ENCODE measurements at places on chromosomes 16 and 17.

- DNase-seq = no peak
Observed at GRCh38 chr17:38703742-38704605, 1.1 kb upstream of the MLLT6 start.

DNA sequence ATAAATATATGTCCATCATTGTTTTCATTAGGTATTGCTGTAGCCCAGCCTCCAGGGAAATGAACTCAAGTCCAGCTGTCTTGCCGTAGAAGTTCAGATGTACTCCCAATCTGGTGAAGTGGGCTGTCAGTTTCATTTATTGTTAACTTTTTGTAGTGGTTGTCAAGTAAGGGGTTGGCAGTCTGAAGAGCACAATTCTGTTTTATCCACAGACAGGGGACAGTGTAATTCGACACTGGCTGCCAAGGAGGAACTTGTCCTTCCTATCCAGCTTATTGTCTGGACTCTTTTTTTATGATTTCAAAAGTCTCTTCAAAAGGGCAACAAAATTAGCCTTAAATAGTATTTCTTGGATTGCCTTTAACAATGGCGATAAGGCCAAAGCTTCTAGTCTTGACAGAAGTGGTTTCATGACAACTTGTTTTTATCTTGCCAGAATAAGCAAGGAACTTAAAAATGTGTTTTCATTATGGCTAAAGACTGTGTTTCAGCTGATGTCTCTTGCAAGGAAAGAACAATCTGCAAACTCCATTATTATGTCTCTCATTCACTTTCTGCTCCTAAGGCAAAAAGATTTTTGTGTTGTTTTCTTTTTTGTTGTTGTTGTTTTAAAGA, 73.9 kb upstream of the TANC2 start:
- DNase-seq = no peak

- DNase-seq = no peak
Observed at GRCh38 chr17:64535357-64535756, 28.6 kb downstream of the CEP95 start.

GRCh38 chr17:50902372-50903353, 36.5 kb upstream of the TOB1 start:
- DNase-seq = no peak

DNA sequence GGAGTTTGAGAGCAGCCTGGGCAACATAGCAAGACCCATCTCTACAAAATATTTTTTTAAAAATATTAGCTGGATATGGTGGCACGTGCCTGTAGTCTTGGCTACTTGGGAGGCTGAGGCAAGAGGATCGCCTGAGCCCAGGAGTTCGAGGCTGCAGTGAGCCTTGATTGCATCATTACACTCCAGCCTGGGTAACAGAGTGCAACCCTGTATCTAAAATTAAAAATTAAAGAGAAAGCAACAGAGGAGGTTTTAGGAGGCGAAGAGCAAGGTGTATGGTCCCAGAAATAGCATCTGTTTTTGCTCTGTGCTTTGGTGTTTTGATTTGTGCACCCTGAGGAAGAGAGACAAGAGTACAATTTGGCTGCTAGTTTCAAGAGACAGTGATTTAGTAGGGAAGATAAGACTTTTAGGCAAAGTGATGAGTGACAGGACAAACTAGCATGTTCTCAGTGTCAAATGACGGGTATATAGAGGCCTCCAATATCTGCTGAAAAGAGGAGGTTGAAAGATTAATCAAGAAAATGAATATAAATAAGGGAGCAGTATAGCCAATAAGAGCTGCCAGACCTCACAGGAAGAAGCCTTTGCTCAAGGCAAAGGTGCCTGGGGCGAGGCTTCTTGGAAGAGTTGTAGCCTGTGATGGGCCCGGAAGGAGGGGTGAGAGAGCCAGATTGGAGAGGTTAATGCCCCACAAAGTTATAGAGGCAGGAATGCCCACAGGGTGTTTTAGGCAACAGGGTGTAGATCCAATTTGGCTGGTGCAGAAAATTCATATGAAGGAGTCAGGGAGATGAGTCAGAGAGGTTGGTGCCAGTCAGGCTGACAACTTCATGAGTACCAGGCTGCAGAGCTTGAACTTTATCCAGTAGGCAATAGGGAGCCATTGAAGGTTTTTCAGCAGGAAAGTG, 11.4 kb downstream of the HLF start:
- DNase-seq = no peak

GRCh38 chr16:23527961-23528643, 17.8 kb upstream of the GGA2 start:
- DNase-seq = no peak

GRCh38 chr16:54240271-54241129, 46.1 kb downstream of the IRX3 start:
- no peak for DNase-seq

DNA sequence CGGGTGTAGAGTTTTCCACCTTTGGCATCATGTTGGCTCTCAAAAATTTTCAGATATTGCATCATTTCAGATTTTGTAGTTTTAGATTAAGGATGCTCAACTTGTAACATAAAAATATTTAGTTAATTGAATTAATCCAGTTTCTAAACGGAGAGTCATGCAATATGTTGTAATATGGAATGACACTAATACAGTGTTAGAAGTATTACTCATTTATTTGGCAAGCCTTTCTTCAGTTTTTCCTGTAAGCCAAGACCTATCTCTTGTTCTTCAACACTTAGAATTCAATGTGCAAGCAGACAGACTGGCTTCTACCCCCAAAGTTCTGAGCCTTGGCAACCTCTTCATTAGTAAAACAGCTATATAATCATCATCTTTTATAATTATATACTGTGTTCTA, 985.0 kb upstream of the GOT2 start:
- DNase-seq = no peak

GRCh38 chr16:22206842-22207714, 1.0 kb downstream of the EEF2K start:
- peak; percentile 95 for DNase-seq

DNA sequence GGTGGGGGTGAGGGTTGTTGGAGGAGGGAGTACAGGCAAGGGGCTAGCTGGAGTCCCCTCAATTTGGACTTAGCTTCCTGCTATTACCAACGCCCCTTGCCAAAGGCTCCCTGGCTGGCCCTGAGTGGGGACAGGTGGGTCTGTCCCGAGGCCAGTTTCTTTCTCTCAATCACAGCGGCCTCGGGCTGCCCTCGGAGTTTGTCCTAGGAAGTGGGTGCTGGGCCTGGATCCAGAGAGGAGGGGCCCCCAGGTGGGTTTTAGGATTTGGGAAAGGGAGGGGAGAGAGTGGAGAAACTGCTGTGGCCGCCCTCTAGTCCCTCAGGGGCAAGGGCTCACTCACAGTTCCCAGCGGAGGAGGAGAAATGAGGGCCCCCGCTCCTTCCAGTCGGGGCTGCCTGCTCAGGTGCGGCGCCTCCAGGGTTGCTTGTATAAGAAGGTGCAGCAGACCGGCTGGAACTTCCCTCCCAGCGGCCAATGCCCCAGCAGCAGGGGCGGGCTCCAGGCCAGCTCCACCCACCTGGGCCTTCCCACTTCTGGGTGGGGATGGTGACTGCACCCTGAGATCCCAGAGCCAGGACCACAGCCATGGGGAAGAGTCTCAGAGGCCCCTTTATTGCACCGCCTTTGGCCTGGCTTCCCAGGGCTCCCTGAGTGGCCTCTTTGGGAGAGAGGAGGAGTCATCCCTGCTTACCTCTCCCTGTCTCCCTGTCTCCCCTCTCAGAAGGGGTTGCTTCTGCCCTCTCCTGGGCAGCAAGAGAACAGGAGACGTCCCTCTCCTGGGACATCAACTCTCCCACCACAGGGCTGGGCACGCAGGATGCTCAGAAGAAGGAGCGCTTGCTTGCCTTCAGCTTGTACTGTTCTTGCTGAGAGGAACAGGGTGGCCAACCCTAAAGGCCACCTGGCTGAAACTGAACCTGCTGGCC, 112.0 kb upstream of the SMURF2 start:
- peak; percentile 84 for DNase-seq

GRCh38 chr17:59777033-59777432, 69.6 kb downstream of the VMP1 start:
- DNase-seq = no peak

- DNase-seq = peak; percentile 81
Observed at GRCh38 chr17:4199818-4200402, 56.9 kb downstream of the CYB5D2 start.

- no peak for DNase-seq
Observed at GRCh38 chr17:66313995-66314659, 11.7 kb downstream of the PRKCA start.

GRCh38 chr17:13757871-13758270, 156.1 kb upstream of the HS3ST3A1 start:
- no peak for DNase-seq

DNA sequence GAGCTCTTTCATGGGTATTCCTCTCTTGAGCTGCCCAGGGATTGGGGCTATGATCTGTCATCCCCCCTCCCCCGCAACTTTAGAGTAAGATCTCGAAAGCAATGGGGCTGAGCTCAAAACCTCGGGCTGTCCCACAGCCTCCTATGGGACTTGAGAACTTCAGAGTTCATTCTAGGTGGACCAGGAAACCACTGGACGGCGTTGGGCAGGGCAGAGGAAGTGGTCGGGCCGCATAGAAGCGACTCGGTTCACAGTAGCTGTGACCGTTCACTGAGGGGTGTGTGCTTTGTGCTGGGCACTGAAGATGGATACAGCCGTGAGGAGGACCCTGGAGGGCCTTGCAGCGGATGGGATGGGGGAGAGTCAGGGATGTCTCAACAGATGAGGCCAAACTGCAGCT, 292.0 kb downstream of the CPPED1 start:
- DNase-seq = no peak

- no peak for DNase-seq
Observed at GRCh38 chr16:21339269-21339641, 61.2 kb upstream of the CRYM start.

DNA sequence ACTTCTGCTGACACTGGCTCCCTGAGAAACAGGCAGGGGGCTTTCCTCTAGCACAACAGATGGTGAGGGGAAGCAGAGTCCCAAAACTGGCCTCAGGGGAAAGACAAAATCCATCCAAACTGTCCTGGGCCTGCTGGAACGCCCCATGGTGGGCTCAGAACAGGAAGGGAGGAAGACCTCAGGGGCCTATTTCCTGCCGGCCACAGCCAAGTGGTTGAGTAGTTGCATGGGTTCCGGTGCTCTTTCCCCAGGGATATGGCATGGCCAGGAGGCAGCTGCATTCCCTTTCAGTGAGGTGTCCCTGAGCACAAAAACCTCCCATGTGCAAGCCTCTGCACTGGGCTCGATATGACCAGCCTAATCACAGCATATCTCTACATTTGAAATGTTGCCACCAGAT, 303.0 kb upstream of the IRX5 start:
- DNase-seq = no peak

GRCh38 chr17:34710226-34710625, 130.8 kb downstream of the TMEM132E start:
- DNase-seq = no peak

- DNase-seq = no peak
Observed at GRCh38 chr16:79169239-79169638, 431.3 kb downstream of the MAF start.

GRCh38 chr16:85453194-85453678, 159.9 kb upstream of the GSE1 start:
- no peak for DNase-seq

- DNase-seq = peak; percentile 2
Observed at GRCh38 chr16:89038221-89038721, 55.4 kb upstream of the ACSF3 start.

- DNase-seq = no peak
Observed at GRCh38 chr16:24970708-24971107, 44.5 kb downstream of the ARHGAP17 start.

DNA sequence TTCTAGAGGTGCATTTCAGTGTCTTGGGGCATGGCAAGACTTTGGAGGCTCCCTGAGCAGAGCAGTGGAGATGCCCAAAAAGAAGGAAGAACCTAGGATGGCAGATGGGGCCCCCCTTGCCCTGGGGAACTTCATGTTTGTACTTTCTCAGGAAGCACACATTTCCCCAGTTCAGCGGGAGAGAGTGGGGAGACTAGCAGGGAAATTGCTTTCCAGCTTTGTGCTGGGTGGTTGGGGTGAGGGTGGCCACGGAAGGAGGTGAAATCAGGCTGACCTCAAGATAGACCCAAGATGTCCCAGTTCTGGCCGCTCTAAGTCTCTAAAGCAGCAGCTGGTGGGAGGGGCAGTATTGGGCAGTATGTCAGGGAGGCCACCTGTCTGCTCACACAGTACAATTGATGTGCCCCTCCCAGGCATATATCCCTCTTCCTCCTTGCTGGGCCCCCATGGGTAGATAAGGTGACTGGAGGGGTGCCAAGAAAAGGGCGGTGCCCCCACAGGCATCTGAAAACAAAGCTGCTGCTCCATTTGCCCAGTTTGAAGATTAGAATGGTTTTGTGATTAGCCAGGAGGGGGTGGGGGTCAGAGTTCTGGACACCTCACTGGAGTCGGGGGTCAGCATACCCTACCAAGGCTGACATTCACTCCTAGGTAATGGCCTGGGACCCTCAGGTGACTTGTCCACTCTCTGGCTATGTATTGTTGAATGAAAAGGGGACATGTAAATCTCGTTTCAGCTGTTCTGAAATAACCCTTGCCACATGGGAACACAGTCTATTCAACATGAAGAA, 17.1 kb upstream of the NAGLU start:
- DNase-seq = no peak

- DNase-seq = peak; percentile 41
Observed at GRCh38 chr16:35391328-35391727, 1931.9 kb downstream of the TP53TG3F start.

Data from posterior cingulate gyrus (tissue), 11 donors.